Breast epithelium (tissue), 4 donors: ENCODE measurements at places on chromosomes 16 and 17. TPM values are rescaled to one million over a fixed set of nuclear protein-coding genes. Genes with fewer than 3 reads are reported as not detected.

The HSF5 gene
- 0.33 TPM for total RNA-seq

- no peaks in the 10 kb centered on the region for H3K36me3 ChIP-seq
- peak overlapping the region; percentile 4 for H3K4me3 ChIP-seq
- no peak for DNase-seq
- peak overlapping the region; percentile 66 for H3K27ac ChIP-seq
- no peaks in the 10 kb centered on the region for H3K4me1 ChIP-seq
These were observed 7.4 kb downstream of the CRISPLD2 start for GRCh38 chr16:84827131-84827574.

GRCh38 chr17:50683434-50684287 lies 24.1 kb downstream of the ANKRD40 start:
- H3K4me3 ChIP-seq = no peak overlapping the region
- DNase-seq = no peak
- no peaks in the 10 kb centered on the region for H3K27me3 ChIP-seq
- H3K27ac ChIP-seq = no peak overlapping the region

- no peak overlapping the region for H3K27ac ChIP-seq
- DNase-seq = no peak
- no peaks in the 10 kb centered on the region for H3K36me3 ChIP-seq
- no peaks in the 10 kb centered on the region for H3K4me1 ChIP-seq
- no peak overlapping the region for H3K4me3 ChIP-seq
These were observed 96.1 kb downstream of the ZNF778 start for GRCh38 chr16:89313583-89313982.

GRCh38 chr17:10050597-10051101 lies 145.6 kb upstream of the RCVRN start:
- DNase-seq = peak; percentile 40
- H3K4me3 ChIP-seq = no peak overlapping the region
- no peaks in the 10 kb centered on the region for H3K4me1 ChIP-seq
- no peaks in the 10 kb centered on the region for H3K36me3 ChIP-seq
- no peaks in the 10 kb centered on the region for H3K27me3 ChIP-seq

DNA sequence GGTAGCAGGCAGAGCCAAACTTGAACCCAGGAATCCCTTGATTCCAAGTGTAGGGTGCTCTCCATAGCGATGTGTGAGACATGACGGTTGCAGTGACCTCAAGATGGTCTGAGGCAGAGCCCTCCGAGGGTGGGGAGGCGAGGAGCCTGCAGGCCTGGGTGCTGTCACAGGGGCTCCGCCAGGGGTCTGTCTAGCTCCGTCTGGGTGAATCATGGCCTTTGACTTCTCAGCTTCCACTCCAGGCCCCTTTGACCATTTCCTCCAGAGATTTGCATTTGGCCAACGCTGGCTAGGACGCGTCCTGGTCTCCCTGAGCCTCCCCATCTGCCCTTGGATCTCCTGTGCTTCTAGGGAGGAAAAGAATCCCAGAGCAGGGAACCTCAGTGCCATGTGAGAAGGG lies 104.6 kb downstream of the RAP1GAP2 start:
- H3K4me1 ChIP-seq = no peaks in the 10 kb centered on the region
- no peak overlapping the region for H3K27ac ChIP-seq
- H3K4me3 ChIP-seq = no peak overlapping the region
- no peak for DNase-seq
